Stimulated activated CD8-positive, alpha-beta memory T cell treated with anti-CD3 and anti-CD28 coated beads, Interleukin-12 subunit alpha, Interleukin-12 subunit beta, amount 100 ng/mL, for 4 hours (primary cell): ENCODE measurements at places on chromosomes 1 and 21.

DNA sequence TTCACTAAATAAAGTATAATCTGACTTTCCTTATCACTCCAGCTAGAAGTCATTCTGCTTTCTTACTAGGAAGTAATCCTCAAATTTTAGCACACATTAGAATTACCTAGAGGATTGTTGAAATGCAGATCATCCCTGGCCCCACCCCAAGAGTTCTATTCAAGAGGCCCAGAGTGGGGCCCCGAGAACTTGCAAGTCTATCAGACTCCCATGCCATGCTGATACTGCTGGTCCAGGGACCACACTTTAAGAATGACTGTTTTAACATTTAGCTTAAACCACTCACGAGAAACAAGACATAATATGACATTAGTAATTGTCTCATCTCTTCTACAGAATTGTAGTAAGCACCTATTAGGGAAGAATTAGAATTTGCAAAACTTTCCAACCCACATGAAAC, 7.7 kb upstream of the SYNJ1 start:
- no peak for DNase-seq

- no peak for DNase-seq
Observed at GRCh38 chr21:38869946-38870345, 64.2 kb downstream of the ETS2 start.

GRCh38 chr21:26832546-26832945, 12.7 kb downstream of the ADAMTS1 start:
- no peak for DNase-seq

- no peak for DNase-seq
Observed at GRCh38 chr1:24374891-24375786, 38.4 kb downstream of the STPG1 start.

GRCh38 chr1:55304229-55304740, 89.1 kb upstream of the USP24 start:
- DNase-seq: no peak

- DNase-seq: peak; percentile 66
Observed at GRCh38 chr1:21294266-21294989, 4.2 kb upstream of the ECE1 start.

DNA sequence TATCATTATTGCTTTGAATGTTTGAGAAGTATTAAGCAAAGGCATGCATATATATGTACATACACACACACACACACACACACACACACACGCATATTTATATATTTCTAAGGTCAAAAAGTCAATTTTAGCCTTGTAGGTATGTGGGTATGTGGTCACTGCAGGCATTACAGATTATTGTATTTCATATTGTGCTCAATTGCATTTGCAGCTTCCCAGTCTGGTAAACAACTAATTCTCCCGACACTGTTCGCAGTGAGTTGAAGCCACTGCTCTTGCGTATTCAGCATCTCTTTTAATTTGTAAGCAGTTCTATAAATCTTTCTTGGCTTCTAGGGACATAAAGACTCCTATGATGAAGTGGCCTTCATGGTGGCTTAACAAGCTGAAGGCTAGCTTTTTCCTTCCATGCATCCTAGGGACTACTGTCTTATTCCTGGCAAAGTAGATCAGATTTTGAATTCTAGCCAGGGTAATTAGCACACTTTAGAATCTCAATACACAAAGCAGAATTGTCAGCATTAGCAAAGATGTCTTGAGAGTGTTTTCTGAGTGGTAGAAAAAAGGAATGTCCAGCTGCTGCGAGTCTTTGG, 368.6 kb upstream of the NEGR1 start:
- no peak for DNase-seq

DNA sequence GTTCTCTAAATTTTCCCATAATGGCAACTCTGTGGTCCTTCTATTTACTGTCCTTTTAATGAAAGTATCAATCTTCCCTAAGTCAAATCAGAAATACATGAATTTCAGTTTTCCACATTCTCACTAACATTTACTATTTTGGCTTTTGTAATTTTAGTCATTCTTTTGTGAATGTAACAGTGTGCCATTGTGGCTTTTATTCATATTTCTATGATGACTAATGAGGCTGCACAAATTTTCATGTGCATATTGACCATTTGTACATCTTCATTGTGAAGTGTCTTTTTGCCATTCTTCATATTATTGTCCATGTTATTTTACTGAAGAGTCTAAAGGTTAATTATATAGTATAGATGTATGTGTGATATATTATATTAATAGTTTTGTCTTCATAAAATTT, 431.0 kb upstream of the BRINP3 start:
- DNase-seq: no peak

- no peak for DNase-seq
Observed at GRCh38 chr1:22364764-22365163, 86.9 kb upstream of the ZBTB40 start.

GRCh38 chr1:94772845-94773244, 47.3 kb upstream of the SLC44A3 start:
- no peak for DNase-seq

DNA sequence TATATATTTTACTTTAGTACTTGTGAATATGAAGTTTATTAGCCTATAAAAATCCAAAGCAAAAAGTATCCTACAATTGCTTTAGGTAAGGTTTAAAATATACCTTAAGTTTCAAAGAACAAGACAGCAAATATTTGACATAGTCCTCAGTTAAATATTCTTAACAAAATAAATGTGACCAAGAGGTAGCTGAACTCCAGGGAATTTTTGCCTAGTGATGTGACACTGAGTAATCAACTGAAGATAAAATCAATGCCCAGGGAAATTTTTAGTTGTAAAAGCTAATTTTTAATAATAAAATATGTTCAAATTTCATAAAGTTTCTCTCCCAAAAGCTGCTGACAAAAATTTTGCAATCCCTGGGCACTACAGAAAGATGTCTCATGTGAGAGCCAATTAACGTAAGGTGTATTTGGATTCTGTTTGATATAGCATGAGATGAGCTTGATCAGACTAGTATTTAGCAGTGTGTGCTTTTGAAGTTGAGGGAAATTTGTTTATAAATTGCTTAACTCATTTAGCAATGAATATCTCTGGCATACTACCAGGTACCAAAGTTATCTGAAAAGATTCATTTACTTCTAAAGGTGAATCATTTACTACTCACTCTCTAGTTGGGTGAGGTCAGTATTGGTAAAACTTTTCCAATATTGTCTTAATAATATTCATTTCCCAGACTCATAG, 80.2 kb upstream of the PALMD start:
- DNase-seq: no peak

DNA sequence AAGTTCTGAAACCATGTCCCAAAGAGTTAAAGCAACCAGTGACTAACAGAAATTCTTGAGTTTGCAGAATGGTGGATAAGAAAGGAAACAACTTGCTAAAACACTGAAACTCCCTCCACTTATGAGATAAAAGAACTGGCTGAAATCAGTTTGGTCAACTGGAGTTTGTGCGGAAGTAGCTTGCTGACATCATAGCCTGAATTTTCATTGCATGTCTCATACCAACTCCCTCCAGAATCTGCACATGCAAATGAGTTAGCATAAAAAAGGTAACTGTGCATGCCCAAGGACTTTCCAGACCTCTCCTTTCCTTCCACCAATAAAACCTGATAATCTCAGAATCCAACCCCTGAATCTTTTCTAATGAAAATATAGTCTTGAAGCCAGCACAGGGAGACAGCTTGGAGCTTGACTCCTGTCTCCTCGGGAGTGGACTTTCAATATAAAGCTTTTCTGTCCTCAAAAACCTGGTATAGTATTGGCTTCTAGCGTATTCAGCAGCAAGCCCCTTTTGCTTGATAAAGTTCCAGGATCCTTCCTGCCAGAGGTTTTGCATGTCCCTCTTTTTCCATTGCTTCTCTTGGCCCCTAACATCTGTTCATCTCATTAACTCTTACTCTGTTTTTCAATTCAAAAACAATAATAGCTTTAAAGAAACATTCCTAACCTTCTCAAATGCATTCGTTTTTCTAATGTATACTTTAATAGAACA, 785.8 kb upstream of the ADGRL4 start:
- DNase-seq: no peak

DNA sequence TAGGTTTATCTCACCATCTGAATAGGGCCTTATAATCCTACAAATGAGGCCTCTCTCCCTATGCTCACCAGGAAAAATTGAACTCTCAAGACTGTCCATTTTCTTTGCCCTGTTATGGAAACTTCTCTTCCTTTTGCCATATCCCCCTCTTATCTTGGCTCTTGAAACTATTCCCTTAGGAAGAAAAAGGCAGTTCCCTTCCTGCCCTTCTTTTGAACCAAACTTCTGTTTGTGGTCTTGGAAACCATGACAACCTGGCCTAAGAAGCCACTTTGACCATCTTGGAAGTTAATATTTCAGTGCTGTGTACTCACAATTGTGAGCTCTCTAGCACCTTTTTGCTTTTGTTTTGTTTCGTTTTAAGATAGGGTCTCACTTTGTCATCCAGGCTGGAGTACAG, 40.0 kb downstream of the ATP2B4 start:
- DNase-seq: no peak

- DNase-seq: no peak
Observed at GRCh38 chr1:59201341-59201740, 95.6 kb upstream of the FGGY start.

DNA sequence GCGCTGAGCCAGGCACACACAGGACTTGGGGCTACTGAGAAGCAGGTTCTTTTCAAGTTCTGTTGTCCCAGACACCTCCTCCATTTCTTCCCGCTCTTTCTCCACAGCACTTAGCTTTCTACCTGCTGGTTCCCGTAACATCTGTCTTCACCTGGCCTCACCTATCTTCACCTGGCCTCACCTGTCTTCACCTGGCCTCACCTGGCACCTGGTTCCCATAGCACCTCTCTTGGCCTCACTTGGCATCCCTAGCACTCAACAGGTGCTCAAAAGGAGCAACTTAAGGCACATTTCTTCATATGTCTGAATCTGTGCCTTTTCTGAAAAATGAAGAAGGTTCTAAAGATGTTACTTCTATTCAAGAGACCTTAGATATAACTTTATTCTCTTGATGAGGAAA, 10.4 kb downstream of the KCNK1 start:
- DNase-seq: no peak
